ENCODE measurements at places on chromosomes 6 and 20.

GRCh38 chr6:129186988-129187387, 304.1 kb downstream of the LAMA2 start:
- no peak for DNase-seq

DNA sequence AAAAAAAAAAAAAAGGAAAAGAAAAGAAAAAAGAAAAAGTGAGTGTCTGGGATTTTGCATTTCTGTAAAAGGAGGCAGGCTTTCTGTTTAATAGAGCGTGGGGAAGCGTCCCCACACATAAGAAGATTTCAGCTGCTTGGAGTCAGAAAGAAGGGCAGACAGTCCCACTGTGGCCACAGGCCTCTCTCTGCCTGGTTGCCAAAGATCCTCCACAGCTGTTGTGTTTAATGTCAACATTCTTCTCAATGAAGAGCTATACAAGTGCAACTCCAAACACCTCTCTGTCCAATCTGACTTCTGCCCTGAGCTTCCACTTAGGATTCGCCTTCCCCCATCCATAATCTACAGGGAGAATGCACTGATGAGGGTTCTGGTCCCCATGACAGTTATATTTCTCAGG, 64.3 kb upstream of the MLN start:
- no peak for DNase-seq

DNA sequence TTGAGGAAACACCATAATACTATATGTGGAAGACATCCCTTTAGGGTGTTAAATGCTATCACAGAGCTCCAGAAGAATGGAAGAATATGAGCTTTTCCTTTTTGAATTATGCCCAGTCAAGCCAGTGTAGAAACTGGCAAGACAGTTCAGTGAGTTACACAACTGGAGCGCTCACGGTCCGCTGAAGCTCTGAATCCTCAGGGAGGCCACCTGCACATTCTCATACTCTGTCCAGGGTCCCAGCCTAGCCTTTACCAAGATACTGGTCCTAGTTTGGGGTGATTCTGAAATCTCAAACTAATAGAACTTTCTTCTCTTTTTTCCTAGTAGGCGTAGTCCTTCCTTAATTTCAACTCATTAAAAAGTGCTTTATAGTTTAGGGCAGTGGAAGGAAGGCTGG, 51.3 kb downstream of the ALDH8A1 start:
- no peak for DNase-seq

GRCh38 chr20:840858-841567, 7.5 kb downstream of the FAM110A start:
- no peak for DNase-seq

GRCh38 chr6:74755778-74756177, 450.1 kb downstream of the COL12A1 start:
- no peak for DNase-seq

DNA sequence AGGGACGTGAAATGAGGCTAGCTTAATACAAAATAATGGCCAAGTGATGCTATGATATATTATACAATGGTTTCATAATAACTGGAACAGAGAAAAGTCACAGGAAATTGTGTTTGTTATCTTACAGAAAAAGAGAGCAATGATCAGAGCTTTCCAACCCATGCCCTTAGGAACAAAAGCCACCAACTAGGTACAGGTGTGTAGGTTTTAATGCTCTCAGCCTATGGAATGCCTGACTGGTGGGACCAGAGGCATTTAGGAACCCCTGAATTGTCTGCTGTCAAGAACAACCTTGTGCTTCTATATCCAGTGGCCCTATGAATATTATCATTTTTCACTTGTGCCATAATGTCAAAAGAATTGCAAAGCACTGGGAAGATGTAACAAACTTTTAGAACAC, 133.0 kb upstream of the RUNX2 start:
- DNase-seq, result no peak

- no peak for DNase-seq
These were observed 15.6 kb upstream of the MATN4 start for GRCh38 chr20:45323731-45324130.

GRCh38 chr6:170031684-170032121, 259.2 kb downstream of the DLL1 start:
- no peak for DNase-seq

DNA sequence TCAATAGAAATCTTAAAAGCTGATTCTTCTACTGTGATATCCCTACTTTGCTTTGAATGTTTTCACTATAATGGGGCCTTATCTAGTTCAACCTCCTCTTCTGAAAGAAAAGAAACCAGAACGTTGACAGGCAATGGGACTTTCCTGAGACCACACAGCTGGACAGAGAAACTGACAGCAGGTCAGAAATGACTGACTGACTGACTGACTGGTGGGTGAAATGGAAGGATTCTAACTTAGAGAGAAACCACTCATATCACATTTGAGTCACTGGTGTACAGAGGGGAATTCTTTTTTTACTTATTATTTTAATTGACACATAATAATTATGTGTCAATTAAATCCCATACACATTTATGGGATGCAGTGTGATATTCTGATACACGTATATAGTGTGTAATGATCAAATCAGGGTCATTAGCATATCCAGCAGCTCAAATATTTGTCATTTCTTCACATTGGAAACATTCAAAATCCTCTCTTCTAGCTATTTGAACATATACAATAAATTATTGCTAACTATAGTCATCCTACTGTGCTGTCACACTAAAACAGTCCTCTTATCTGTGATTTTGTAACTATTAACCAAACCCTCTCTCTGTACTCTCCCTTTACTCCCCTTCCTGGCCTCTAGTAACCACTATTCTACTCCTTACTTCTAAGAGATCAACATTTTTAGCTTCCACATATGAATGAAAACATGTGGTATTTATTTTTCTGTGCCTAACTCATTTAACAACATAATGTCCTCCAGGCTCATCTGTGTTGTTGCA, 64.8 kb upstream of the NRSN1 start:
- DNase-seq, result no peak

Measured in activated T-cell treated with anti-CD3 and anti-CD28 coated beads for 48 hours (primary cell).